ENCODE measurements at places on chromosomes 11 and 22. TPM values are rescaled to one million over a fixed set of nuclear protein-coding genes. Genes with fewer than 3 reads are reported as not detected.

DNA sequence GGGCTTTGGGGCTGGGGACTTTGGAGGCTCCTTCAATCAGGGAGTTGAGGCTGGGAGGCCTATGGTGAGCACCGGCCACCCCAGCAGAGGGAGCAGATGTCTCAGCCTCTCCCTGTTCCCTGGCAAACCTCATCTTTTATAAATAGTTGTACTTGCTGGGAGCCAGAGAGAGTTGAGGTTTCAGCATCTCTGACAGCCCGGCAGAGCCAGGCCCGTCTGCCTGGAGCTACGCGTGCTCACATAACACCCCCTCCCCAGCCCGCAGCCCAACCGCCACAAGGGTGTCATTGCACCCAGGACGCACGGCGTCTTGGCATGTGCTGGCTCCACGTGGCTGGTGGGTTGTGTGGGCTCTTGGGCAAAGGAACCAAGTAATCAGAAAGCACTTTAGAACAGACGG lies 127.1 kb downstream of the CHST1 start:
- H3K4me3 ChIP-seq, result no peak overlapping the region
- H3K4me1 ChIP-seq, result no peaks in the 10 kb centered on the region
- no peak overlapping the region for H3K27ac ChIP-seq
- peaks cover 46% of the 10 kb centered on the region for H3K27me3 ChIP-seq
- no peaks in the 10 kb centered on the region for H3K36me3 ChIP-seq

DNA sequence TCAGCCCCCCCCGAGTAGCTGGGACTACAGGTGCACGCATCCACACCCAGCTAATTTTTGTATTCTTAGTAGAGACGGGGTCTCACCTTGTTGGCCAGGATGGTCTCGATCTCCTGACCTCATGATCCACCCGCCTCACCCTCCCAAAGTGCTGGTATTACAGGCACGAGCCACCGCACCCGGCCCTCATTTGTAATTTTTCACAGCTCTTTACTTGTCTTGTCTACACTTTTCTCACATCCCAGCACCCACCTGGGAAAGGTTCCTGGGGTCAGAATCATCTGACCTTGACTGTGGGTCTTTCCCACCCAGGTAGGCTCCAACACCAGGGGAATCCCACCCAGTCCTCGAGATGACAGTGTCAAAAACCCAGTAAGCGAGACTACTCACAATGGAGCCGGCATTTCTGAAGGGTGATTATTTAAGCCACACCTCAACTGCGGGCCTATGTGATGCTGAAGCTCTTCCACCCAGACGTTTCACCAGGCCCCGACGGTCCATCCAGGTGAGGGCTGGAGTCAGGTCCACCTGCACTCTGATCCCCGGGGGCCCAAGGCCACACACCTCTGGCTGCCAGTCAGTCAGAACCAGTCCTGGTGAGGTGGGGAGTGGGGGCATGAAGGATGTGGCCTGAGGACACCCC lies 23.4 kb downstream of the CELSR1 start:
- DNase-seq, result no peak
- no peak overlapping the region for H3K4me3 ChIP-seq
- H3K27me3 ChIP-seq, result no peaks in the 10 kb centered on the region

- H3K4me3 ChIP-seq, result no peak overlapping the region
- H3K4me1 ChIP-seq, result peaks cover 23% of the 10 kb centered on the region
- H3K27ac ChIP-seq, result no peak overlapping the region
These were observed 40.9 kb downstream of the SHISAL1 start for GRCh38 chr22:44271732-44272400.

DNA sequence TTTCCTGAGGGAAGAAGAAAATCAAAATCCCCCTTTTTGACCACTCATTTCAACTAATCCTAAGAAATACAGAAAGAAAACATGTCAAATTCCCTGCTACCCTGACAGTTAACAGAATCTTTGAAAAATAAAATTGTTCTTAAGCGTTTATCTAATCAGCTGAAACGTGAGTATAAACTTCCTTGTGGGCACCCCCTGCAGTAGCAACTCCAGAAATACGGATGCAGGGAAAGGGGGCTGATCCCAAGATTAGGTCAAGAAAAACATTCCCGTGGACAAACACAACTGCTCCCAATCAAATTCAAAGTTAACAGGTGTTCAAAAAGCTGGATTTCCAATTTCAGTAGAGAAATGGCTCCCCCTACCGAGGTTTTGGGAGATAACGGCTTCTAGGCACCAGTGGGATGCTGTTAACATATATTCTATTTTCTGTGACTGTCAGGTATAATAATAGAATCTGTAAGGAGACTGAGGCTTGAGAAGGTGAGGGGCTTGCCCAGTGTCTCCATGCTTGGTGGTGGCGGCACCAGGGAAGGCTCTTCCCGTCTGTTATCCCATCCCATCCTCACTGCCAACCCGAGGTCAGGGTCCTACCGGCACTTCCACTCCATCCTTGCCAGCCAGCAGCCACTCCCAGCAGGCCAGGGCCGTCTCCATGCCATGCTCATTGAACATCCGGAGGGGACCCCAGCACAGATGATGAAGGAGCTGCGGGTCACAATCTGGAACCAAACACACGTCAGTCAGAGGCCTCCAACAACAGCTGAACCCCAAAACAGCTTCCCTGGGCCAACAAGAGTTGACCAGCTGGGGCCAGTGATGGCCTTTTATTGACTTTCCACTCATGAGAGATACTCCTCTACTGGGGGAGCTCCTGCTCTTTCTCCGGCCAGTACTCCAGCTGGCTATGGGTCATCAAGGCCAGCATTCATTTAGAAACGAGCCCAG lies 32.0 kb upstream of the SERPIND1 start:
- DNase-seq, result no peak
- no peaks in the 10 kb centered on the region for H3K4me1 ChIP-seq
- peaks cover 24% of the 10 kb centered on the region for H3K36me3 ChIP-seq
- no peaks in the 10 kb centered on the region for H3K27me3 ChIP-seq
- H3K4me3 ChIP-seq, result no peak overlapping the region
- H3K27ac ChIP-seq, result no peak overlapping the region

DNA sequence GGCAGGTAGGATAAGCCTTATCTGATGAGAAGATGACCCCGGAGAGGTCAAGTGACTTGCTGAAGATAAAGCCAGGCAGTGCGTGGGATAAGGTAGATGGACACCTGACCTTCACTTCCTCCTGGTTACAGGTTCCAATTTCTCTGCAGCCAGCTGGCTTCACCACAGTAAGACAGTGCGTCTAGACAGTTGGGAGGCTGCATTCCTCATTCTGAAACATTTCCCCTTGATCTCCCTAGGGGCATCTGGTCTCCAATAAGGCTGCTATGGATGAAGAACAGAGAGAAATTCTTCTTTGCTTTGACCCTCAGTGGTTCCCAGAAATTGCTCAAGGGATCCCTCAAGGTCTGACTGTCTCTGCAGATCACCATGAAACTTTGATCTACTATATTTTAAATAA lies 211.3 kb downstream of the MYO18B start:
- H3K27me3 ChIP-seq, result peaks cover 24% of the 10 kb centered on the region
- no peak overlapping the region for H3K4me3 ChIP-seq
- no peaks in the 10 kb centered on the region for H3K4me1 ChIP-seq
- no peak for DNase-seq
- no peak overlapping the region for H3K27ac ChIP-seq

GRCh38 chr11:1225386-1226225 lies 2.7 kb downstream of the MUC5B start:
- H3K36me3 ChIP-seq, result no peaks in the 10 kb centered on the region
- H3K4me3 ChIP-seq, result no peak overlapping the region
- H3K27me3 ChIP-seq, result peaks cover 3% of the 10 kb centered on the region

- peaks cover 11% of the 10 kb centered on the region for H3K27me3 ChIP-seq
- no peak overlapping the region for H3K27ac ChIP-seq
- no peaks in the 10 kb centered on the region for H3K36me3 ChIP-seq
- H3K4me3 ChIP-seq, result peak overlapping the region; percentile 28
- DNase-seq, result no peak
These were observed 15.0 kb downstream of the USH1C start for GRCh38 chr11:17528906-17529843.

- peak; percentile 42 for DNase-seq
- no peaks in the 10 kb centered on the region for H3K36me3 ChIP-seq
- no peak overlapping the region for H3K4me3 ChIP-seq
- H3K27me3 ChIP-seq, result peaks cover 73% of the 10 kb centered on the region
- H3K27ac ChIP-seq, result no peak overlapping the region
These were observed 3.3 kb downstream of the LMO1 start for GRCh38 chr11:8260202-8260966.

GRCh38 chr22:20979243-20979809 lies 2.8 kb upstream of the LZTR1 start:
- H3K27me3 ChIP-seq, result peaks cover 3% of the 10 kb centered on the region
- H3K4me1 ChIP-seq, result peaks cover 18% of the 10 kb centered on the region
- no peak for DNase-seq
- peak overlapping the region; percentile 91 for H3K4me3 ChIP-seq

DNA sequence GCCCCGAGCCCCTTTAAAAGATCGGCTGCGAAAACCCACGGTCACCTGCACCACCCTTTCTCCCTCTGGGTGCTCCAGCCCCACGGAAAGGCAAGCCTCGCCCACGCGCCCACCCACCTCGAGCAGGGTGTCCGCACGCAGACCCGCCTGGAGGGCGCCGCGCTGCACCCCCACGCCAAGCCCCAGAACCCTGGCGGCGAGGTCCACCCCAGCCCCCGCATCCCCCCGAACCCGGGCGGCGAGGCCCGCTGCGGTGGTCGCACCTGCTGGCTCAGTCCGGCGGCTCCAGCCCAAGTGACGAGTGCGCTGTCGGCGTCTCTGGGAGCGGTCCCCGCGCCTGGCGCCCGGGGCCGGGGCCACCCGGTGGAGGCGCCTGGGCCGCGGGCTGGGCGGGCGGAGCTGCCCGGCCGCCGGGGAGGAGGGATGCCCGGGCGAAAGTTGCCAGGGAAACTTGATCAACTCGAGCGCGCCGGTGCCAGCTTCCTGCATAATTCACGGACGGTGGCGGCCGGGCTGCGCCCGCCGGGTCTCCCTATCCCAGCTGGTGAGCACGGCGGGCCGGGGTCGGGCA lies 1.1 kb downstream of the SHANK2 start:
- H3K4me1 ChIP-seq, result peaks cover 61% of the 10 kb centered on the region

DNA sequence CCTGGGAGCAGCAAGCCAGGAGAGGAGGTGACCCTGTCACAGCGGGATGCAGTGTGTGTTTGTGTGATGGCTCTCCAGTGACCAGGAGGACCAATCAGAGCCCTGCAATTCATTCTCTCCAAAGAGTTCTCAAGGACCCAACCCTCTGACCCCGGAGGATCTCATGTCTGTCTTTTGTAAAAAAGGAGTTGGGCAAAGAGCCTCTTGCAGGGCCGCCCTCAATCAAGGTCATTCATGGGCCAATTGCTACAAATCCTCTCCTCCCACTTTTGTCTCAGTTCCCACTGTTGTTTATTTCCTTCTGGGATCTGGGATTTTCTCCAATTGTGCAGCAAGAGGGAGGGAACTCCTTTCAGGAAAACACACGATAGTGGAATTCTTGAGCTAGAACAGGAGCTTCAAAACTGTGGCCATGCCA lies 4.0 kb downstream of the TECTA start:
- no peak overlapping the region for H3K27ac ChIP-seq
- no peaks in the 10 kb centered on the region for H3K27me3 ChIP-seq
- no peaks in the 10 kb centered on the region for H3K36me3 ChIP-seq
- H3K4me3 ChIP-seq, result no peak overlapping the region
- no peak for DNase-seq
- no peaks in the 10 kb centered on the region for H3K4me1 ChIP-seq

CLDN5 gene
- 2.2 TPM for total RNA-seq

MIOX gene
- total RNA-seq, result 1.2 TPM
